Stimulated activated CD4-positive, alpha-beta T cell treated with anti-CD3 and anti-CD28 coated beads, TNF-alpha, amount 100 ng/mL, for 24 hours (primary cell): ENCODE measurements at places on chromosomes 13 and 19.

- DNase-seq, result no peak
Observed at GRCh38 chr19:20611866-20612265, 46.3 kb upstream of the ZNF737 start.

GRCh38 chr13:99968521-99969452 lies 2.8 kb downstream of the ZIC5 start:
- DNase-seq, result no peak

DNA sequence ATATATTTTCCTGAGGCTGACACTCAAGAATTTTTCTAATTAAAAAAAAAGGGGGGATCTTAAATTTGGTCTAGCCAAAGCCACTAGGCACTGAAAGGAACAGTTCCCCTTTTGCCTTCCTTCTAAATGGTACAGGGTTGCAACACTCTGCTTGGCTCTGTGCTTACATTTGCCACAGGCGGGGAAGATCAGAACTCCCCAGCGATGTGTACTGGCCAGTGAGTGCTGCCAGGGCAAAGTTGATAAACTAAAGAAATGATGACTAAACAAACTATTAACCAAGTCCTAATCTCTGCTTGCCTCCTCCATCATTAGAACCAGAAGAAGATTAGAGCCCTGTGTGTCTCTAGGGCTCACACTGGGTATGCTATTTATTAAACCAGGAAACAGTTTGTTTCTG lies 75.3 kb upstream of the SCEL start:
- DNase-seq, result no peak

- no peak for DNase-seq
Observed at GRCh38 chr19:34273121-34273520, 18.8 kb downstream of the GARRE1 start.

- no peak for DNase-seq
Observed at GRCh38 chr13:38090913-38091312, 221.3 kb upstream of the TRPC4 start.

DNA sequence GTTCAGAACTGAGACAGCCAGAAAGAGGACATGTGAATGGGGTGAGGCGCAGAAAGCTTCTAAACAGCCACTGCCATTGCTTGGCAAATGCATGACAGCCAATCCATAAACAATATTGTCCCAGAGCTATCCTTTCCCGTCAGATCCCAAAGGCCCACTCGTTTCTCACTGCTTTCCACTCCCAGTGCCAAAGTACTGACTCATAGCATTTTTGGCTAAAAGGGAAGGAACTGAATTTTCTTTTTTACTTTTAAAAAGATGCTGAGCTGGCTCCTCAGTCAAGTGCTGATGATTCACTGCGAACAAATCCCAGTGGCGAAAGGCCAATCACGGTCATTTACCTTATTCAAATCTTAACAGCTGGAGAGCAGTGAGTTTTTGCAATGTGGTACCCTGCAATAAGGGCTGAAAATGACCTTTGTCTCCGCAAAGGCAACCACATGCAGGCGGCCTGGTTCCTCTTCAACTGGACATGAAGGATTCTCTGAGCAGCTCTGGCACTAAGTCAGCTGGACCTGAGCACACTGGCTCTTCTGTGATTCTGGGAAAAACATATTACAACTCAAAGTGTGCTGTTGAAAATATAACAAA lies 151.7 kb downstream of the DCLK1 start:
- no peak for DNase-seq

- DNase-seq, result no peak
Observed at GRCh38 chr13:57631596-57632275, at the start of gene PCDH17. TSS of gene PCDH17 (plus strand) at chr13:57631744. CDS start at chr13:57632547, 803 bp downstream.

DNA sequence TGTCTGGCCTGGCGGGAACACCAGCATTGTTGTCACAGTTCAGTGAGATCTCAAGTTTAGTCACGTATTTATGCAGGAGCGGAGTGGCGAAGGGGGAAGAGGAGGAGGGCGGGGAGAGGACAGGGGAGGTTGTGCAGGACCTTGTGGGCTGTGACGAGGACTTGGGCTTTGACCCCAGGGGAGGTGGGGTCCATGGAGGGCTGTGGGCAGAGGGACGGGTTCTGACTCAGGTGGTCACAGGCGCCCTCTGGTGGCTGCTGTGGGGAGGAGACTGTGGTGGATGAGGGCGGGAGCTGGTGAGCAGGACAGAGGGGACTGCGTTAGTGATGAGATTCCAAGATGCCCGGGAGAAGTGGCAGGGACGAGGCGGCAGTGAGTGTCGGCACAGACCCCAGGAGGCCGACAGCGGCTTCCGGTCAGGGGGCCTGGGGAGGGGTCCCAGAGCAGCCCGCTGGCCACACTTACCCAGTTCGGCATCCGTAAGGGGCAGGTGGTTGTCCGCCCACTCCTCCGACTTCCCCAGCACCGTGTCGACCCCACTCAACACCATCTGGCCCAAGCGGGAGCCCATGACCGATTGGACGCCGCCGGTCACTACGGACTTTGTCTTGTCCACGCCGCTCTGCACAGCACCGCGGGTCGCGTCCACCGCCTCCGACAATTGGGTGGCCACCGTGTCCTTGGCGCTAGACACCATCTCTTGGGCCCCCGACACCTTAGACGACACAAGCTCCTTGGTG lies 15.7 kb downstream of the PLIN3 start:
- peak; percentile 53 for DNase-seq

DNA sequence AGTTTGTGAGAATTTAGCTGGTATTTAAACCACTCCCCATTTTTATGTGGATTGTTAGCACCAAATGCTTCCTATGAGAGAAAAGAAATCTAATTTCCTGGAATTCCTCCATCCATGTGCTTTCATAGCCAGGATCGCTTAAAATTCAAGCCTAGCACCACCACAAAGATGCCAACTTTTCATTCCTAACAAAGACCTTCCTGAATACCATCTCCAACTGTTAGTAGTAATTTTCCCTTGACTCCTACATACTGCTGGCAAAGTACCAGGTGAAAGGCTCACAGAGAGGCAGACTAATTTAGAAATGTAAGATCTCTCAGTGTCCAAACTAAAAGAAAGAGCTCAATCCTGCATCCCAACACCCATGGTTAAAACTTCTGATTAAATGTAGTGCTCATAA lies 386.3 kb downstream of the KCTD12 start:
- no peak for DNase-seq

GRCh38 chr19:35921012-35921411 lies 12.9 kb upstream of the TYROBP start:
- no peak for DNase-seq

DNA sequence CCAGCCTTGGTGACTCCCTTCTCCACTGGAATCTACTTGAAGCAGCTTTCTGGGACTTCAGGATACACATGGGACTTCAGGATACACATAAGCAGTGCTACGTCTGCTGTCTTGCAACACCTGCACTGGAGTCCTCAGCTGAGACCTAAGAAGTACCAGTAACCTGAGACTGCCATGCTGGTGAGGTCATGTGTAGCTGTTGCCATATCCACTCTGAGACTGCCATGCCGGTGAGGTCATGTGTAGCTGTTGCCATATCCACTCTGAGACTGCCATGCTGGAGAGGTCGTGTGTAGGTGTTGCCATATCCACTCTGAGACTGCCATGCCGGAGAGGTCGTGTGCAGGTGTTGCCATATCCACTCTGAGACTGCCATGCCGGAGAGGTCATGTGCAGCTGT lies 937.9 kb downstream of the EFNB2 start:
- DNase-seq, result no peak

- no peak for DNase-seq
Observed at GRCh38 chr13:72384879-72385278, 342.6 kb downstream of the MZT1 start.

DNA sequence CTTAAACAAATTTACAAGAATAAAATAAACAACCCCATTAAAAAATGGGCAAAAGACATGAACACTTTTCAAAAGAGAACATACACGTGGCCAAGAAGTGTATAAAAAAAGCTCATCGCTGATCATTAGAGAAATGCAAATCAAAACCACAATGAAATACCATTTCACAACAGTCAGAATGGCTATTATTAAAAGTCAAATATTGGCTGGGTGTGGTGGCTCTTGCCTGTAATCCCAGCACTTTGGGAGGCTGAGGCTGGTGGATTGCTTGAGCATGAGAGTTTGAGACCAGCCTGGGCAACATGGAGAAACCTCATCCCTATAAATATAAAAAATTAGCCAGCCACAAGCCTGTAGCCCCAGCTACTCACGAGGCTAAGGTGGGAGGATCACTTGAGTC lies 89.9 kb downstream of the UBL3 start:
- DNase-seq, result no peak

GRCh38 chr19:55101261-55101660 lies 16.2 kb downstream of the PPP1R12C start:
- DNase-seq, result no peak

GRCh38 chr19:30857388-30857787 lies 485.2 kb downstream of the ZNF536 start:
- DNase-seq, result no peak

GRCh38 chr19:34712395-34713261 lies 21.4 kb upstream of the ZNF181 start:
- DNase-seq, result peak; percentile 57

DNA sequence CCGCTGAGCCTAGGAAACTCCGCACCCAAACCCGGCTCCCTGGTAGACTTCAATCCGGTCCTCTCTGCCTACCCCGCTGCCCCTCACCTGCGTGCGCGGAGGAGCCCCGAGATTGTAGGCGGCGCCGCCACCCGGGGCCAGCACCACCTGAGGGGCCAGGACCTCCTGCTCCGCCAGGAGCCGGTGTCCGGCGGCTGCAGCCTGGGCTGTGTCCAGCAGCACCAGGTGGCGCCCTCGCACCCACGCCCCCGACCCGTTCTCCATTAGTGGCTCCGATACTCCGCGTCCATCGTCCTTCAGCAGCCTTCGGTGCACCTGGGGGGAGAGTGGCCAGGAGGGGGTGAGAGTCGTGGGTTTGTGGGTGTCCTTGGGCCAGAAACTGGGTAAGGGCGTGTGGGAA lies 18.5 kb downstream of the MAN2B1 start:
- no peak for DNase-seq

DNA sequence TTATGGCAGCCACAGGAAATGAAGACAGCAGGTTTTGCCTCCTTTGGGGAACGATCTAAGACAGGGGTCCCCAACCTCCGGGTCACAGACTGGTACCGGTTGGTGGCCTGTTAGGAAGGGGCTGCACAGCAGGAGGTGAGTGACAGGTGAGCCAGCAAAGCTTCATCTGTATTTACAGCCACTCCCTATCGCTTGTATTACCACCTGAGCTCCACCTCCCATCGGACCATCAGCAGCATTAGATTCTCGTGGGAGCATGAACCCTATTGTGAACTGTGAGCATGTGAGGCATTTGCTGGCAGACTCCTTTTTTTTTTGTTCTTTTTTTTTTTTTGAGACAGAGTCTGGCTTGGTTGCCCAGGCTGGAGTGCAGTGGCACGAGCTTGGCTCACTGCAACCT lies 22.2 kb downstream of the F2RL3 start:
- DNase-seq, result no peak

DNA sequence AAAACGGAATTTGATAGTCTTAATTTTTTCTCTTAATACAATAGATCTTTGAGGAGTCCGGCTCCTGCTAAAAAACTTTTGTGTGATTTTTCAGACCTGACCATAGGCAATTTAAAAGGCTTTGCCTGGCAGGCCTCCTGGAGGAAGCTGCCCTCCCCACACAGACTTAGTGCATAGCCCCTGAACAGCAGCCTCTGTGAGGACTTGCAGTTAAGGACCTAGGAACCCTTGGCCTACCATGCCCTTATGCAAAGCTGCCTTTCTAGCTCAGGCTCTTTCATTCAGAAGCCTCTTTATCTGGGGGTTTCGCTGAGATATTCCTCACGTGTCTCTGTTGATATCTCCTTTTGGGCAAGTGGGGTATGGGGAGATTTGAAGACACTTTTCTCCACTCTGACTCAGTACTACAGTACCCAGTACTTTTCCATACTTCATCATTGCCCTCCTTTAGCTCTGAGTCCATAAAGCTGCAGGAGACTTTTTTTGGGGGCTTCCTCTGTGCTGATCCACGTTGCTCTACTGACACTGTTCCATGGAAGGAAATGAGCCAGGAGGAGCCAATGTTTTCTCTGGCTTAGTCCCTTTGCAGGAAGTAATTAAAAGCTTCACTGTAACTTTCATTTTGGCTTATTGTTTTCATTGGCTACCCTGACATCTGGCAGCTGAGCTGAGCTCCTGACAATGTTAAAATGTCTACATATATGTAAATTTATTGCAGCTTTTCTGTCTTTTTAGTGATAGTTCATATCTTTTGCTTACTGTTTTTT lies 283.1 kb downstream of the TDRD3 start:
- DNase-seq, result no peak

DNA sequence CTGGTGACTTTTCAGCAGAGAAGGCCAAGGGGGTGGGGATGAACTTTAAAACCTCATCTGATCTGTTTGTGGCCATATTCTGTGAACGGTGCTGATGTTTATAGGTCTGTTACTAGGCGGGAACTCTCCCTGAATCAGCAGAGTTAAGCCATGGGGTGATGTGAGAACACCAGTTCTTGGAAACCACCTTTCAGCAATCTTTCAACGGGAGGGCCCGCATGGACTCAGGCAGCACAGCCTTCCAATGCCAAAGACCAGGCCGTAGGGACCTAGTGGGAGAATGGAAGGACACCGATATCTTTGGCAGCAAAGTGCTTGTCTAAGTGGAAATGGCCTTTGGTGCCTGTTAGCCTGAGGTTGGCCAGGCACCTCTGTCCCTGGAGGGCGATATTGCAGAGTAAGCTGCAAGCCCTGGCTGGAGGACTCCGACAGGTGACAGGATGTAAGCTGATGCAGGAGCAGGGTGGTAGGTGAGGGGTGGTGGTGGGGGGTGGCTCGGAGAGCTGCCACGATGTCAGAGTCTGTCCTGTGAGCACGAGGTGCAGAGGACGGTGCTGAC lies 57.0 kb downstream of the ERCC5 start:
- DNase-seq, result no peak

- no peak for DNase-seq
Observed at GRCh38 chr13:107753748-107754147, 461.6 kb downstream of the LIG4 start.

DNA sequence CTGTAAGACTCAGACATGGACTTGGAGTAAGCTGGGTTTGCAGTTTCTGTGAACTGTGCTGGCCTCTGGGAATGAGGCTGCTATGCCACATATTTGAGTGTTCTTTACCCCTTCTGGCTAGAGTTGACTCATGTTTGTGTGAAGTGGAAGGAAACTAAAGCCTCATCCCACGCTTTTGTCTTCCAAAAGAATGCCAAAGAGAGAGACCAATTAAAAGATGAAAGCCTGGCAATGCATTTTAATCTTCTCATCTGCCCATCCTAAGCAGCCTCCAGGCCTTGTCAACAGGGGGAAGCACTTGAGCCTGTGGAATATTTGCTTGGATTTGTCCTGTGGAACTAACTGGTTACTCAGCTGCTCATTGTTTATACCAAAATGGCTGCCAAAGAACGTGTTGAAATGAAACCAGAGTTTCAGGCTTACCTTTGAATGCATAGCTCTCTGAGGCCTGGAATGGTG lies 49.1 kb downstream of the LMO7 start:
- DNase-seq, result no peak

DNA sequence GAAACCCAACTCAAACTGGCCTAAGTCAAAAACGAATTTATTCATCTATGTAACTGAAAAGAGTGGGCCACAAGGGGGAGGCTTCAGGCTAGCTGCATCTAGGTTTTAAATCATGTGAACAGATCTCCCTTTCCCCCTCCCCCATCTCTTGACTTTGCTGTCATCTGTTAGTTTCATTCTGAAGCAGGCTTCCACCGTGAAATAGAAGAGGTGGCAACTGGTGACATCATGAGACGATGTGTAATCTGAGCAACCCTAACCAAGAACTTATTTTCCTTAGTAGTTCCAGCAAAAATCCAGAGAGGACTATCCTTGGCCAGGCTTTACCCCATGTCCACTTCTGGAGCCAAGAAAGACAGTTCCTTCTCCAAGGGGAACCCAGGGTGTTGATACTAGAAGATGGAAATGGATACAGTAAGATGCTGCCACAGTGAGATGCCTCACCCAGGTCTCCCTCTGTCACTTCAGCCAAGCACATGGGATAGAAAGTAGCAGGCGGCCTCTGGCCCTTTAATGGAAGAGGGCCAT lies 9.4 kb downstream of the SAMD4B start:
- DNase-seq, result no peak
